ENCODE measurements at places on chromosomes 5 and 9. TPM values are rescaled to one million over a fixed set of nuclear protein-coding genes. Genes with fewer than 3 reads are reported as not detected.

ADCY2 gene
- under 0.01 TPM for total RNA-seq

ENTPD8 gene
- 0.33 TPM for total RNA-seq

HSPA9 gene
- 204 TPM for total RNA-seq

ZNF483 gene
- total RNA-seq, result 2.9 TPM

FBXL7 gene
- 10.4 TPM for total RNA-seq

SEPTIN8 gene
- 28.5 TPM for total RNA-seq

PCA3 gene
- total RNA-seq, result 0.11 TPM

SAPCD2 gene
- total RNA-seq, result 2.5 TPM

KIF24 gene
- total RNA-seq, result 0.86 TPM

SLC36A2 gene
- total RNA-seq, result not detected

ADAMTS19 gene
- not detected for total RNA-seq

GFI1B gene
- total RNA-seq, result under 0.01 TPM

KCNN2 gene
- total RNA-seq, result 5.2 TPM

KCTD16 gene
- total RNA-seq, result 0.09 TPM

FNBP1 gene
- total RNA-seq, result 79.2 TPM

CCDC192 gene
- total RNA-seq, result not detected

ADGRV1 gene
- total RNA-seq, result 0.11 TPM

SPINK7 gene
- total RNA-seq, result not detected

CMYA5 gene
- total RNA-seq, result 0.09 TPM

LMX1B gene
- not detected for total RNA-seq

MPDZ gene
- total RNA-seq, result 126 TPM

CBY3 gene
- 0.09 TPM for total RNA-seq

PCDHGB7 gene
- total RNA-seq, result 10.9 TPM

CDKN2A gene
- total RNA-seq, result 2.5 TPM

ZNF658 gene
- 5.0 TPM for total RNA-seq

RASGRF2 gene
- total RNA-seq, result 41.7 TPM

LMBRD2 gene
- 8.0 TPM for total RNA-seq

TAF11L5 gene
- not detected for total RNA-seq

CYFIP2 gene
- 5.7 TPM for total RNA-seq

DNAJC25 gene
- 2.7 TPM for total RNA-seq

ZER1 gene
- total RNA-seq, result 16.6 TPM

NELFB gene
- total RNA-seq, result 51.5 TPM

BTNL9 gene
- total RNA-seq, result 0.11 TPM

PAIP2 gene
- 109 TPM for total RNA-seq

F2RL1 gene
- 14.8 TPM for total RNA-seq

PCDHB13 gene
- 1.1 TPM for total RNA-seq

DMRT3 gene
- not detected for total RNA-seq

Measured in dermis lymphatic vessel endothelial cell (primary cell).